A673 (cell line): ENCODE measurements at places on chromosomes 6 and 20. TPM values are rescaled to one million over a fixed set of nuclear protein-coding genes. Genes with fewer than 3 reads are reported as not detected.
A peak's percentile ranks its signal among the peaks of the same experiment; 100 is the strongest.

GRCh38 chr6:156618600-156619205 lies 158.5 kb upstream of the ARID1B start:
- H3K4me1 ChIP-seq = peaks cover 13% of the 10 kb centered on the region
- no peaks in the 10 kb centered on the region for H3K27me3 ChIP-seq
- peak; percentile 68 for DNase-seq
- H3K27ac ChIP-seq = no peak overlapping the region

ISM1 gene
- total RNA-seq = 0.11 TPM in 1 of 2 replicates, not detected in the other

DNA sequence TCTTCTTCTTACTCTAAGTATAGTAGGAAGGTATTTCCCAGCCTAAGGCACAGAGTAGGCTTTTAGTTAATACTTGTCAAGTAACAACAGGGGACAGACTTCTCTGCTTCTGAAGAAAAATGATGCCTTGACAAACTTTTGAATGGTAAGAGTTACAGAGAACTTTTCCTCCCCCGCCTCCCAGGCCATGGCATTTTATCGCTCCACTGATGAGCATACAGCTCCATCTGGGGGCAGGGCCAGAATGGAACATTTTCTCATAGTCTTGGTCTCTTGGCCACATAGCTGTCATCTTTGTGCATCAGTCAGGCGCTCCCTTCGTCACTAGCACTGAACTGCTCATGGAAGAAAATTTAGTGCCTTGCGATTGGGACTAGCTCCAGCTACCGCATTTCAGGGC lies 1066.8 kb upstream of the CITED2 start:
- H3K4me3 ChIP-seq = no peak overlapping the region
- no peaks in the 10 kb centered on the region for H3K27me3 ChIP-seq
- peak overlapping the region; percentile 78 for H3K27ac ChIP-seq

OLIG3 gene
- total RNA-seq = not detected in 2 replicates

DNA sequence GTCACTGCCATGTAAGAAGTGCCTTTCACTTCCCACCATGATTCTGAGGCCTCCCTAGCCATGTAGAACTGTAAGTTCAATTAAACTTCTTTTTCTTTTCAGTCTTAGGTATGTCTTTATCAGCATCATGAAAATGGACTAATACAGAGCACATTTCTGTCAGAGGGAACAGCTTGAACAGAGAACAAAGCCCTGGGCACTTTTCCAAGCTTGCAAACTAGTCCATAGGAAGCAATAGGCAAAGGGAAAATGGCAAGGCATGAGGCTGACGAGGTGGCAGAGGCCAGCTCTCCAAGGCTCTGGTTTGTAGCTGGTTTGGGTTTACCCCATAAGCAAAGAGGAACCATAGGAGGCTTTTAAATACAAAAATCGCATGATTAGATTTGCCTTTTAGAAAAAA lies 185.1 kb upstream of the HDDC2 start:
- no peaks in the 10 kb centered on the region for H3K27me3 ChIP-seq
- no peak overlapping the region for H3K4me3 ChIP-seq
- no peak for DNase-seq
- no peak overlapping the region for H3K27ac ChIP-seq
- no peaks in the 10 kb centered on the region for H3K4me1 ChIP-seq

DNA sequence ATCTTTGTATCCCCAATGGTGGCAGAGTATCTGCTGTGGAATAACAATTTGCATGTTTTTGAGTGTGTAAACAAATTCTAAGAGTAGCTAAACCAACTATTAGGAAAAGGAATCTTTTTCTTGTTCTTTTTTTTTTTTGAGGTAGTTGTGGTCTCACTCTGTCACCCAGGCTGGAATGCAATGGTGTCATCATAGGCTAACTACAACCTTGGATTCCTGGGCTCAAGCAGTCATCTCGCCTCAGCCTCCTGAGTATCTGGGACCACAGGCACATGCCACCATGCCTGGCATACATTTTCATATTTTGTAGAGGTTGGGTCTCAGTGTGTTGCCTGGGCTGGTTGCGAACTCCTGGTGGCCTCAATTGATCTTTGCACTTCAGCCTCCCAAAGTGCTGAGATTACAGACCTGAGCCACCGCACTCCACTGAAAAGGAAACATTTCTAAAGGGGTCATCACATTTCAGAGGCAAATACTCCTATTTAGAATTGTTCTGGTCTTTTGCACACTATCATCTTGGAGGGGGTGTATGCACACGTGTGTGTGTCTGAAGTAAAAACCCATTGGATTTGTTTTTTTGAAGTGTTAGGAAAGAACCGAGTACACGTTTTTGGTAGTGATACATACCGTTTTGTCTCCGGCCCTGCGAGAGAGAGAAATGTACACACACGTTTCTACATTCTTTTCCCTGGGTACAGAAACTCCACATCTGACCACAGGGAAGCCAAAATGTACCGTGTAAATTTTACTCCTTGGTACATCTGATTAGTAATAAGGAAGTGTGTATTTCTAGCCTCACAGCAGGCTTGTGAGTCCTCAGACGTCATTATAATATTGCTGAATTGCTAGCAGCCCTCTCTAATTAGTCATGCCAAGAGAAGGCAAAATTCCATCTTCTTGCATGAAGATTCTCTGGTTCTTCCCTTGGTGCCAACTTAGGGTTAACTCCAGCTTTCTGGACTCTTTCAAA lies 183.6 kb downstream of the JARID2 start:
- peaks cover 75% of the 10 kb centered on the region for H3K4me1 ChIP-seq
- no peak overlapping the region for H3K27ac ChIP-seq
- no peaks in the 10 kb centered on the region for H3K36me3 ChIP-seq
- H3K4me3 ChIP-seq = no peak overlapping the region
- peak; percentile 81 for DNase-seq

MEI4 gene
- not detected in 2 replicates for total RNA-seq

TFAP2A gene
- 19.1 and 19.3 TPM in 2 replicates for total RNA-seq

- H3K4me1 ChIP-seq = peaks cover 20% of the 10 kb centered on the region
- H3K36me3 ChIP-seq = peaks cover 94% of the 10 kb centered on the region
- DNase-seq = peak; percentile 86
- H3K4me3 ChIP-seq = no peak overlapping the region
- no peaks in the 10 kb centered on the region for H3K27me3 ChIP-seq
- peak overlapping the region; percentile 71 for H3K27ac ChIP-seq
Observed at GRCh38 chr20:48657426-48658197, 170.2 kb downstream of the PREX1 start.

PDSS2 gene
- 15.8 and 16.1 TPM in 2 replicates for total RNA-seq

CPXM1 gene
- 3.8 and 7.6 TPM in 2 replicates for total RNA-seq

- no peak overlapping the region for H3K4me3 ChIP-seq
- DNase-seq = no peak
- H3K4me1 ChIP-seq = peaks cover 8% of the 10 kb centered on the region
- no peak overlapping the region for H3K27ac ChIP-seq
Observed at GRCh38 chr6:167996424-167997199, 859 bp upstream of the KIF25 start.

GRCh38 chr20:18628330-18628920 lies 40.6 kb downstream of the DTD1 start:
- DNase-seq = peak; percentile 8
- H3K36me3 ChIP-seq = no peaks in the 10 kb centered on the region
- H3K27me3 ChIP-seq = no peaks in the 10 kb centered on the region
- no peak overlapping the region for H3K27ac ChIP-seq

DNA sequence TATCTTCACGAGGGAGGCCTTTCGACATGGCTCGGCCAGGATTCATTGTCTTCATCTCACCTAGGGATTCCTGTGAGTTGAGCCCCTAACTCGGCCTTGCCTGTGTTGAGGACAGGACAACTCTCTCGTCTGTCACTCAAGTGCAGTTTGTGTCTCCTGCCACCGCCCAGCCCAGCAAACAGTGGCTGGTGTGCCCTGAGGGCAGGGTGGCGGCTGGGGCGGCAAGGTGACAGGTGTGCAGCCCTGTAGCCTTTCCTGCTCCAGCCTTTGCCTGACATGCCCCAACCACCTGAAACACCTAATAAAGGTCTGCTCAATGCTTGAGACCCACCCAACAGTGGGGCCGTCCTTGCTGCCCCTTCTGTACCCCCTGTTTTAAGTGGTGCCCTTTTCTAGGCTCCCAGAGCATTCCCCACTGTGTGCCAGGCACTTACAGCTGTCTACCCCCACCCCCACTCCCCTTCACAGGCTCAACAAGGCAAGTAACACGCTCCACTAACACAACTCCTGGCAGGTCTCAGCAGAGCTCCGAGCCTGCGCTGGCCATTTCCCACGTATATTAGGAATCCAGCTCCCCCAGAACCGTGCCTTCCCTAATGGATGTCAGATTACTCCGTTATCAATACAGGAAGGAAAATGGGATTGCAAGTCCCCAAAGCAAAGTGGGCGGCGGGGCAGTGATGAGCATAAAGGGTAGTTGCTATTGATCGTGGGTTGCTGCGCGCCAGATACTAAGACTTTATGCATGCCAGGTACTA lies 17.7 kb downstream of the GFRA4 start:
- no peaks in the 10 kb centered on the region for H3K4me1 ChIP-seq
- no peak overlapping the region for H3K4me3 ChIP-seq
- H3K36me3 ChIP-seq = no peaks in the 10 kb centered on the region
- H3K27me3 ChIP-seq = no peaks in the 10 kb centered on the region
- no peak overlapping the region for H3K27ac ChIP-seq
- no peak for DNase-seq
